ENCODE measurements at places on chromosomes 6 and 20. TPM values are rescaled to one million over a fixed set of nuclear protein-coding genes. Genes with fewer than 3 reads are reported as not detected.

DNA sequence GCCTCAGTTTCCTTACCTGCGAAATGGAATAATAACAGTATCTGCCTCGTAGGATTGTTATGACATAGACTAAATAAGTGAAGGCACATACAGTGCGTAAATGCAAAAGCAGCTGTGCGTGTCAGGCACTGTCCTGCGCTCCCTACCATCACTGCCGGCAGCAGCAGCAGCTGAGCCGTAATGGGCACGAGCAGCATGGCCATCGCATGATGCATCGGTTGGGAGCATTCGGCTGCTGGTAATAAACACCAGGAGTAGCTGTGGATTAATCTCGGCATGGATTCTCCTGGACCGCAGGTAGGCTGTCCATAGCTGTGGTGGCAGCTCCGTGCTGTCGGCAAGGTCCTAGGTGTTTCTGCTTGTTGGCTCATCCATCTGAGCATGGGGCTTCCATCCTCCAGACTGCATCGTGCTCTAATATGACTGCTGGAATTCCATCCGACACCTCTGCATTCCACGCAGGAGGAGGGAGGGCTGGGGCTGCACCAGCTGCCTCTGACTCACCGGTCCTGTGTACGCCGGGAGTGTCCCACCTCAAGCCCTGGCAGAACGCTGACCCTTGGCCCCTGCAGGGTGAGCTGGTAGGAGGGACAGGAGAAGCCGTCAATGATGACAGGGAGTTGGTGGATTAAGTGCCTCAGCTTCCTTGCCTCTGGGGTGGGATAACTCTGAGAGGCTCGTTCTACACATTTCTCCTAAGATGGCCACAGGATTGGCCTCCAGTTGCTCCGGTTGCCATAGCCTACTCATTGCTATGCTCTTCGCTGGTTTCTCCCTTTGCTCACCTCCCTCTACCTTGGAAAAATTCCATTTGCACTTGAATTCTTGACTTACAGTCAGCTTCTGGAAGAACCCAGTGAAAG lies 100.9 kb upstream of the PMEPA1 start:
- DNase-seq: no peak

DNA sequence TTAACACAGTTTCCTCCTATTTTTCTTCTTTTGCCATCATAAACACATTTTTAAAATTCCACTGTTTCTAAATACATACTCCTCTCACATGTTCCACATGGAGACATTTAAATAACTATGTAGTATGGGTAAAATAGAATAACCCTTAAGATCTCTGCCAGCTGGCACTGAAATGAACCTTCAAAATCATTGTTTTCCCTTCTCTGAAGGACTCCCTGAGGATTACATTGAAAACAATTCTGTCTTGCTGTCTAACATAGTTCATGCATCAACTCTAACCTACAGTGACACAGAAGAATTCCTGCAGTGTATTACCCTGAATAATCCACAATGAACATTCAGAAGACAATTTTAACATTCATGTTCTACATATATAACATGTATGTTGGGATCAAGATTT lies 1361.8 kb upstream of the CITED2 start:
- no peak for DNase-seq

DNA sequence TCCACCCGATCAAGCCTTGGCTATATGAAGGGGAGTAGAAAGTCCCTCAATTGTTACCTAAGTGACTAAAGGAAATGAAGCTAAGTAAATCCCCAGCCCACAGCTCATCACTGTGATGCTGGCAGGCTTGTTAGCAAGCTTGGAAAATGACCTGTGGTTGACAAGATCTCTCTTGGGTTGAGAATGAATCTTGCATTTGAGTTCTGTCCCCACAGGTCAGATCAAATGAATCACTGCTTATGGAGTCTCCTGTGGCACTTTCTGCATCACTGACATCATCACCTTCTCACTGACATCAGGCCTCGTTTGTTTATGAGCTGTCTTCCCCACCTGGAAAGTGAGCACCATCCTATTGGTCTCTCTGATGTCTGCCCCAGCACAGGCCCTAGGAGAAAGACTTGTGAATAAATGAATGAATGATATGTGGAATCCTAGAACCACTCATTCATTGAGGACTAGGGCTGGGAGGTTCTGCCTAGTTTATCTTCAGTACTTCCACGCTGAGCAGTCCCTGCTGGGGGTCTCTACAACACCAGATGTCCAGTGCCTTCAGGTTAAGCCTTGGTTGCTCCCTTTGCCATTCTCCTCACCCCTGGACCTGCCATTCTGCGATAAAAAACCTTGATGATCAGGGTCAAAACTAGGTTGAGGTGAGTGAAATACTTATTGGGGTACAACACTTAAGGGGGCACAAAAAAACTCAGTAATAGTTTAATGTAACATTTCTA lies 318.4 kb upstream of the MOCS1 start:
- no peak for DNase-seq

GRCh38 chr6:87498048-87498447 lies 25.3 kb downstream of the SLC35A1 start:
- no peak for DNase-seq

GRCh38 chr6:321536-322258 lies 29.4 kb downstream of the DUSP22 start:
- DNase-seq: no peak

DNA sequence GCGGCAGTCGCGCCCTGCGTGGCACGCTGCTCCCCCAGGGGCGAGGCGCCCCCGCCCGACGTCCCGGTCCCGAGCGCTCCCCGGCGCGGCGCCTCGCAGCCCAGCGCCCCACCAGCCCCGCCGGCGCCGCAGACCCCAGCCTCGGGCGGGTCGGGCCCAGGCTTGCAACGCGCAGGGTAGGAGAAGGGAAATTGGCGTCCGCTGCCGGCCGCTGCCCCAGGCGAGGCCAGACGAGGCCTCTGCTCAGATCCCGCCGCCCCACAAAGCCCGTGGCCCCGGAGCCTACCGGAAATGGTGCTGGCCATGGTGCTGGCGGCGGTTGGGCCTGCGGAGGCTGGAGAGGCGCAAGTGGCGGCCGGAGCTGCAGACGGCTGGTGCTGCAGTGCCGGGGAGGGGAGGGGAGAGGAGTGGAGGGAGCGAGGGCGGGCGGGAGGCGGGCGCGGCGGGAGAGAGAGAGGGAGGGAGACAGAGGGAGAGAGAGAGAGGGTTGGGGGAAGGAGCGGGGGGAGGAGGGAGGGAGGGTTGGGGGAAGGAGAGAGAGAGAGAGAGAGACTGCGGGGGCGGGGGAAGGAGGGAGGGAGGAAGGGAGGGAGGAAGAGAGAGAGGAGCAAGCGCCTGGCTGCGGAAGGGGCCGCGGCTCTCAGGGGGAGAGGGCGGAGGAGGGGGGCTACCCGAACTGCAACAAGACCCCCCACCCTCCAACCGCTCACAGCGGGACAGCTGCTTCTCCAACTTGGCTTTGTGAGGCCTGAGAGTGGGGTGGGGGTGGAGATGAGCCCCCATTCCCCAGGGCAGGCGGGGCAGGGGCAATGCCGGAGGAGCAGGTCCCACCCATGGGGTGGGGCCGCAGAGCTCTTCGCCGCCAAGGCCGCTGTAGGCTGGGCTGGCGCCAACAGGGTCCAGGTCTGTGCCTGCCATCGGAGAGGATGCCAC lies at the start of gene STMN3:
Gene STMN3 (minus strand): TSS at position 384 of the 933 bp plus-strand sequence. CDS start 79 bp downstream, at position 305.
- peak; percentile 97 for DNase-seq

The DACT2 gene
- total RNA-seq: 1.4 TPM

The CCN6 gene
- not detected for total RNA-seq
